ENCODE measurements at places on chromosomes 7 and 10. TPM values are rescaled to one million over a fixed set of nuclear protein-coding genes. Genes with fewer than 3 reads are reported as not detected.

DNA sequence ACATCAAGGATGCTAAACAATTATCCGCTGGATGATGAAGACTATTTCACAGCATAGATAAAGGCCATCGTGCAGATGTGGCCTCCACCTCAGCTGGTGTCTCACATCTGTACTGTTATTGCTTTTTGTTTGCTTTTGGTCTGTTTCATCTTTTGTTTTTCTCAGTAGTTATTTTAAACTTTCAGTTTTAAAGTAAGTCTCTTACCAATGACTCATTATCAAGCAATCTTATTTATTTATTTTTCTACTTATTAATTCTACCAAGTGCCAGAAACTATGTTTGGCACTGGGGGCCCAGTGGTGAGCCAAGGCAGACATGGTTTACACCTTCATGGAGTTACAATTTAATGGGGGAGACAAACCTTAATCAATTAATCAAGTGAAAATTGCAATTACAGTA is 250.9 kb upstream of the TMEM72 start:
- no peak for DNase-seq

DNA sequence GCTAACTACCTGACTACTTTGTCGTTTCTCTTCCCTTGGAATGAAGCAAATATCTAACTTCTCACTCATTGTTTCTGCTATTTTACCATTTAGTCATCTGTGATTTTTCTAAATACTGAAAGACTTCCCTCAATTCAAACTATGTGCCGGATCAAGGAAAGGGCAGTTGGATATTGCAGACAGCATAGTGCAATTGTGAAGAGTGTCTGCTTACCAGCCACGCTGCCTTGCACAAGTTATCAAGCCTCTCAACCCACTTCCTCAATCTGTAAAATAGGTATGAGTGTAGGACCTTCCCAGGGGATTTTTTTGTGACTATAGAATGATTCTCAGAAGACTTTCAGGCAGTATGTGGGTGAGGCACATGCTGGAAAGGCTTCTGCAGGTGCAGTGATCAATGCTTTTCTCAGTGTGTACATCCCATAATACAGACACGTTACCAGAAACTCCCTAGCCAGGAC is 54.3 kb downstream of the EGFR start:
- DNase-seq = no peak

DNA sequence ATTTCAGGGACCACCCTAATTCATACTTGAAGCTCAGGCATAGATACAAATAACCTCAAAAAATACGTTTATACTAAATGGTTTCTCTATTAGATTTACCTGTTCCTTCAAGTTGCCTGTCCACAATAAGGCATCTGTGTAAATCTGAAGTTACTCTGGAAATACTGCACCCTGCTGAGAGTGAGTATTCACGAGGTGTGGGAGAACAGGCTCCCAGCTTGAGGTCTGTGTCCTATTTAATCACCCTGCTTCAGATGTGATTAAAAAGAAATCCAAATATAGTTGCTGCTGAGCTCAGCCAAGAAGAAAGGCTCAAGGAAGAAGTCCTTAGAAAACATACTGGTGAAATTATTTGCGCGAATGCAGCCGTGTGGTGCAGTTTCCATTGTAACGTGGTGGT is 136.8 kb downstream of the KLF6 start:
- DNase-seq = no peak

DNA sequence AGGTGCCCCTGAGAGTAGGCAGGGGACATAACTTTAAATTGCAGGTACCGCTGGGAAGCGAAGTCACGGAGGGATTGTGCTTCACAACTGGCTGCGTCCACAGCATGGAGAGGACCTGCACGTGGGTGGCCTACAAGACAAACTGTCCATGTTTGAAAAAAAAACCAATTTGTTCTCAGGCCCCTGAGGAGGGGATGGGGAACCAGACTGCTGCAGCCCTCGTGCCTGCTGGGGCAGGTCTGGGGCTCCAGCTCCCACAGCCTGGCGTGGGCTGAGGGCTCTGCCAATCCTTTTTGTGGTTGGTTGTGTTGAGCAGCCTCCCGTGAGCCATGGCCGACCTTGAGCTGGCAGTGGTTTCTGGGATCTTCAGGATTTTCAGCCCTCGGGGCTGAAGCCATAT is 9.7 kb downstream of the SFRP5 start:
- DNase-seq = no peak

DNA sequence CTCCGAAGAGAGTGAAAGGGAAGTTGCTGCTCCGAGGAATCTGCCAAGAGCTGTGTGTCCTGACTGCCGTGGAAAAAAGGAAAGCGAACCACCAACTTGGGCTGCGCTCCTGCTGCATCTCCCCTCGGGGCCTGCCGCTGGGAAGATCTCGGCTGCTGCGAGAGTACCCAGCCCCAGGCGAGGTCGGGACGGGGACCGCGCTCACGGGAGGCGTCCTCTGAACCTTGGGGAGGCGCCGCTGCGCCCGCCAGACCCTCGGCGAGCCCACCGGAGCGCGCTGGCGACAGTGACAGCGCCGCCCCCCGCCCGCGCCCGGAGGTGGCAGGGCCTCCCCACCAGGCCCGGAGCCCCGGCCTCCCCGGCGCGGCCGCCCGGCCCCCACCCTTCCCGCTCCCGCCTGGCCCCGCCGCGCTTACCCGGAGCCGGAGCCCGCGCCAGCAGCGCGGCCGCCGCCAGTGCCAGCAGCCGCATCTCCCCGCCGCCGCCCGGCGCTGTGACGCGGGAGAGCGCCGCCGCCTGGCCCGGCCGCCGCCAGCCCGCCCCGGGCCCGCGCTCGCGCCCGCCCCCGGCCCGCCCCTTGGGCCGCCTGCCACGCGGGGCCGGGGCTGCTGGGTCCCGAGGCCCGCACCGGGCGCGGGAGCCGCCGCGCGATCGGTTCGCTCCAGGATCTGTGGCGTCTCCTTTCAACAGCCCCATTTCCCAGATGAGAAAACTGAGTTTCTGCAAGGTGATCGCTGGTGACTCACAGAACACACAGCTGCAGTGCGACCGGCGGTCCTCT is at the start of gene VSTM4:
VSTM4 (minus strand) TSS at position 508 of the 781 bp plus-strand sequence; CDS start at position 471, 37 bp downstream.
- DNase-seq = no peak

GRCh38 chr10:71496927-71497762 is 100.4 kb downstream of the CDH23 start:
- no peak for DNase-seq

GRCh38 chr10:44806950-44807349 is 104.2 kb upstream of the TMEM72 start:
- no peak for DNase-seq

- DNase-seq = no peak
Measured at GRCh38 chr10:130921461-130921860, 390.1 kb downstream of the TCERG1L start.

GRCh38 chr7:66500087-66500486 is 128.6 kb upstream of the KCTD7 start:
- DNase-seq = no peak

DNA sequence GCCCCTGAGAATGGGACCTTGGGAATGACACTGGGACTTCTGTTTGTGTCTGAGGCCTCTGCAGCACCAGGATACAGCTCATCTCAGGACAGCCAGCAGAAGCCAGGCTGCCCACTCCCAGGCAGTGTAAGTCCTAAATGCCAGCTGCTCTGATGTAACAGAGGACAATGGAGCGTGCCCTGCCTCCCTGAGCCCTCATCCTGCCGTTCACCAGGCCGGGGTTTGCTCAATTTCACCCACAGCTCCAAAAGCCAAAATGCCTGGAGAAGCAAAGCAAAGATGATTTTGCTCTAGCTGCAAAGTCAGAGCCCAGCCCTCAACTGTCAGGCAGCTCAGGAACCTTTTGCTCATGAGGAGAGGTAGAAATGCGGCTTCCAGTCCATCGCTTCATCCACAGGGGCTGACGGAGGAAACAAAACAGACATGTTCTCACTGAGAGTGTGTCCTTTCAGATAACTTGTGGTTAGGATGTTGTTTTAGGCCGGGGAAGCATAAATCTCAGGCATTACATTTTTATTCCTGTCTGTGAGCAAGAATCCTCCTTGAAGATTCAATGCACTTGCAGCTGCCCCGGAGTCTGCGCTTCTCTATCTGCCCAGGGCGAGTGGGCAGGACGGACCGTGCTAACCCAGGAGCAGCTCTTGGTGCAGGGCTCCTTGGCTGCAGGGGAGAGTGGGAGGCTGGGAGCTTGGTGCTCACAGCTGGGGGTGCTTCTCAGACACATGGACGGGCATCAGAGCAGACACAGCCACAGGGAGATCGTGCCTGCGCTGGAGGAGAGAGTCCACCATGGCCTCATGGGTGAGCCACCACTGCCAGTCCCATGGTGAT is 83.2 kb upstream of the CHST15 start:
- no peak for DNase-seq

Gene PTPRZ1
- total RNA-seq = 11.0 TPM

Gene CALY
- not detected for total RNA-seq

Gene SAP25
- total RNA-seq = 0.38 TPM

Gene CSTF2T
- total RNA-seq = 14.0 TPM

Gene FRMD4A
- total RNA-seq = 7.8 TPM

Gene MOGAT3
- not detected for total RNA-seq

All from esophagus squamous epithelium (tissue), 5 donors.